ENCODE measurements at places on chromosomes 1 and 21.

GRCh38 chr1:211610779-211611556, 32.0 kb upstream of the SLC30A1 start:
- no peak for DNase-seq

DNA sequence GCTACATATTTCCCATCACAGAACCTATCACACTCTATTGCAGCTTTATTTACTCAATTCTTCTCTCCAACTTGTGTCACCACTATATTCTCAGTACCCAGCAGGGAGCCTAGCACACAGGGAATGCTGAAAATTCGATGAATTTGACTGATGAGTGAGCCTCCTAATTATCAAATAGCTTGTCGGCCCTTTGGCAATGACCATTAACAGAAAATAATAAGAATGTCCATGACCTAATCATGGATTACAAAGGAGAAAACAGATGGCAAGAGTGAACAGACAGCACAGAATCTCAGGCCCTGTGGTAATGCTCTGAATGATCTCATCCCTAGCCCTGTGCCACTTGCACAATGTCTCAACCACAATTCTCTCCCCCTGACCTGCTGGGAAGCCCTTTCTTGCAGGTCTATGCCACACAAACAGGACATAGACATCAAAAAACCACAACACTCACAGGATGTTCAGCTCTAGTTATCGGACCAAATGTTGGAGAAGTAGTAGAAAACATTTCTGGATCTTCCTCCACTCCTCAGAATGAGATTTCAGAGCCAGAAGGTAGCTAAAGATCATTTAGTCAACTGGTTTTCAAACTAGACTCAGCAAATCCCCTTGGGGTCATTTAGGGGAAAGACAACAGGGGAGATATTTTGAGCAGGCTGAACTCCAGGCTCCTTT, 68.4 kb downstream of the LUZP1 start:
- DNase-seq = peak; percentile 68

- DNase-seq = no peak
Observed at GRCh38 chr1:95951371-95952102, 717.5 kb downstream of the RWDD3 start.

GRCh38 chr21:41875086-41875485, 4.1 kb downstream of the PRDM15 start:
- DNase-seq = no peak

- no peak for DNase-seq
Observed at GRCh38 chr1:94734963-94735901, 84.9 kb upstream of the SLC44A3 start.

GRCh38 chr21:42845296-42845965, 33.9 kb downstream of the WDR4 start:
- no peak for DNase-seq

GRCh38 chr1:48285525-48285924, 63.0 kb downstream of the SLC5A9 start:
- no peak for DNase-seq

- DNase-seq = no peak
Observed at GRCh38 chr1:15902882-15903281, 55.4 kb downstream of the SPEN start.

DNA sequence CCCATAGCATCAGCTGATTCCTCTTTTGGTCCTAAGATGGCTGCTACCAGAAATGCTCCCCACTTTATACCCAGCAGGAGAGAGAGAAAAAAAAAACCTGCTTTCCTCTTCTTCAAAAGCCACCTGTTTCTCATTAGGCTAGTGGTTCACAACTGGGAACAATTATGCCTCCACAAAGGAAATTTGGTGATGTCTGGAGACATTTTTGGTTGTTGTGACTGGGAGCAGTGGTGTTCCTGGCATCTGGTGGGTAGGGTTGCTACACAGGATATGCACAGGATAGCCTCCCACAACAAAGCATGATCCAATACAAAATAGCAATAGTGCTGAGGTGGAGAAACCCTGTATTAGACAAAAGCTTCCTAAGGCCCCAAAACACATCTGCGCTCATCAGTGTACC, 38.5 kb upstream of the SGIP1 start:
- DNase-seq = no peak

GRCh38 chr21:32545948-32546441, 39.3 kb downstream of the TCP10L start:
- no peak for DNase-seq

GRCh38 chr21:15054089-15054488, 10.7 kb downstream of the NRIP1 start:
- no peak for DNase-seq

- DNase-seq = peak; percentile 28
Observed at GRCh38 chr1:29591601-29592260, 355.4 kb downstream of the PTPRU start.

DNA sequence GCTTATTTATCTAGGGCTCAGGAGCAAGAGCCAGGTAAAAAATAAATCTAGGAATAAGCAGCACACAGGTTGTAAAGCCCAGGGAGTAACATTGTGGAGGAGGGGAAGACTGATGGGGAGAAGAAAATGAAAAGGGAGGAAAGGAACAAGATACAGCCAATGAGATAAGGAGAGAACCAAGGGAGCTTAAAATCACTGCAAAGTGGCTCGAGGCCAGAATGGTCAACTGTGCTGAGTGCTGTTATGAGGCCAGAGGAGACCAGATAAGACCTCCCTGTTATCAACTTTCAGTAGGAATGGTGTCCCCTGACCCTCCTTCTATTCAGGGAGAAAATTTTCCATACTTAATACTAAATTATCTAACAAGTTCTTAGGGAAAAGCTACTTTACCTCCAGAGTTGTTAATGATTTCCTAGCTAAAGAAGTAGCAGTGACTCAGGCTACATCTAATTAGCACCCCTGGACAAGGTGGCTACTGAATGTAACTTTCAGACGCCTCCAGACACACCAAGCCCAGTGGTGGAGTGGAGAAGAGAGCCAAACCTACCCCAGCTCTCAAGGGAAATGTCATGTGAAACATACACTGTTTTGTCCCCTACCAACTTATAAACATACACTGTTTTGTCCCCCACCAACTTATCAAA, 25.5 kb downstream of the ENAH start:
- no peak for DNase-seq

GRCh38 chr21:24955275-24955961, 651.9 kb downstream of the MRPL39 start:
- no peak for DNase-seq

GRCh38 chr1:84669831-84670230, 20.4 kb downstream of the SSX2IP start:
- no peak for DNase-seq

DNA sequence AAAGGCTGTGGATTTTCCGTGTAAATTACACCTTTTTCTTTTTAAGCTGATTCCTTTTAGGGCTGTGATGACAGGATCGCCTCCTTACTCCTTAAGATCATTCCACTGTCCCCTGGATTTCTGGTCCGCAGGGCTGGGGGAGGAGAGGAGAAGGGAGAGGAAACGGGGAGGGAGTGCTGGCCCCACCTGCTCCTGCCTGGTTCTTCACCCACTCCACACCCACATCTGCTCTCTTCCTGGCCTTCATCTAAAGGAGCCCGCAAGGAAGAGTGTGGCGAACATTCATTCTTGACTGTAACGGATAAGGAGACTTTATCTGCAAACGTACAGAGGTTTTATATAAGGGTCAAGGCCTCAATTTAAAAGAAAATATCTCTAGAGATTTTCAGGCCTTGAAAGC, 242.0 kb downstream of the RHOU start:
- DNase-seq = no peak

GRCh38 chr1:8388732-8389562, 71.0 kb downstream of the SLC45A1 start:
- no peak for DNase-seq

- DNase-seq = no peak
Observed at GRCh38 chr21:15003463-15004135, 61.2 kb downstream of the NRIP1 start.

GRCh38 chr1:38505944-38506343, 353.6 kb downstream of the RRAGC start:
- DNase-seq = no peak

DNA sequence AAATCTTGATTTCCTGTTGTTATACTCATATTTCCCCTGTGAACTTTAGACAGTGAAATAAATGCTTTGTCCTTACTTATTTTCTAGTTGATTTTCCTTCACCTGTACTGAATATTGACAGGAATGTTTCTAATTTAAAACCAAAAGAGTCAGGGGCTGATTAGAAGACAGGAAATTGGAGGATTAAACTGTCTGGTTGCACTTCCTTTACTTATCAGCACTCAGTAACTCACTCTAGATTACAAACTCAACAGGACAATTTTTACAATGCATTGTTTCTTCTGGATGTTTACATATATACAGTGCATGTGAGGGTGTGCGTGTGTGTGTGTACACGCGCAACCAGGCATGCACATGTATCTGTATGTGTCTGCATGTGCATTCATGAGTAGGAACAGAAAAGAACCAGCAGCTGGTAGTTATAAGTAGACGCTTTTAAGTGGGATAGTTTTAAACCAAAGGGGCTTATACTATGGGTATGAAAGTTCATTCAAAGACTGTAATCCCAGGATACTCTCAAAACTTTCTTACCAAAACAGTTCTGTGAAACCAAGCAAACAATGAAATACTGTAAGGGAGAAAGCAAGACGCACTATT, 212.0 kb upstream of the NFIA start:
- no peak for DNase-seq

DNA sequence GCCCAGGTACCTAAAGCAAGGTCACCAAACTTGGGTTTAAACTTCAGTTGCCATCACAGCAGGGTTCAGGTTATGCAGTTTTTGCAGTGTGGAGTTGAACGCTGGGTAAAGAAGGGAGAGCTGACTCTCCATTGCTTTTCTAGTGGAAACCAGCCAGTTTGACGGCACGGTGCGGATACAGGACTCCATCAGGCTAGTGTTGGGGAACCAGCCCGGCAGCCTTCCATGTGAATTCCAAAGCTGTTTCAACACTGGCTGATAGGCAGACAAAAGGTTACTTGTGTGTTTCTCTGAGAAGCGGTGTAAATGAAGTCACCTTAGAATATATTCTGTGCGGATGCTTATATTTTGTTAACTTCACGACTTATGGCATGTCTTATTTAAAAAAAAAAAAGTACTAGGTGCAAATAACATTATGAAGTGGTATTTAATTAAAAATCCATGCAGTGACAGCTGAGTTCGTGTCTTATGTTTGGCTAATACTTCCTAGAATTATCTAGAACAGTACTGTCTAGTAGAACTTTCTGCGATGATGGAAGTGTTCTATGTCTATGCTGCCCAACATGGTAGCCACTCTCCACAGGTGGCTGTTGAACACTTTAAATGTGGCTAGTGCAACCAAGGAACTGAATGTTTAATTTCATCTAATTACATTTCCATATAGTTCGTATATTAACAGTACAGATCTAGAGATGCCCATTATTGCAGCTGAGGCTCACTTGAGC, 29.9 kb upstream of the RCAN3 start:
- DNase-seq = no peak

- DNase-seq = no peak
Observed at GRCh38 chr1:203592156-203592555, 34.5 kb upstream of the ATP2B4 start.

GRCh38 chr1:229109320-229109761, 161.6 kb upstream of the RAB4A start:
- no peak for DNase-seq

Measured in stimulated activated effector memory CD8-positive, alpha-beta T cell treated with anti-CD3 and anti-CD28 coated beads, Interleukin-12 subunit alpha, Interleukin-12 subunit beta, amount 100 ng/mL, for 72 hours (primary cell).